ENCODE measurements at places on chromosomes 5 and 9.

- DNase-seq = no peak
Measured at GRCh38 chr5:145324767-145325479, 510.2 kb downstream of the PRELID2 start.

GRCh38 chr5:1782385-1783215 lies 17.0 kb downstream of the MRPL36 start:
- no peak for DNase-seq

DNA sequence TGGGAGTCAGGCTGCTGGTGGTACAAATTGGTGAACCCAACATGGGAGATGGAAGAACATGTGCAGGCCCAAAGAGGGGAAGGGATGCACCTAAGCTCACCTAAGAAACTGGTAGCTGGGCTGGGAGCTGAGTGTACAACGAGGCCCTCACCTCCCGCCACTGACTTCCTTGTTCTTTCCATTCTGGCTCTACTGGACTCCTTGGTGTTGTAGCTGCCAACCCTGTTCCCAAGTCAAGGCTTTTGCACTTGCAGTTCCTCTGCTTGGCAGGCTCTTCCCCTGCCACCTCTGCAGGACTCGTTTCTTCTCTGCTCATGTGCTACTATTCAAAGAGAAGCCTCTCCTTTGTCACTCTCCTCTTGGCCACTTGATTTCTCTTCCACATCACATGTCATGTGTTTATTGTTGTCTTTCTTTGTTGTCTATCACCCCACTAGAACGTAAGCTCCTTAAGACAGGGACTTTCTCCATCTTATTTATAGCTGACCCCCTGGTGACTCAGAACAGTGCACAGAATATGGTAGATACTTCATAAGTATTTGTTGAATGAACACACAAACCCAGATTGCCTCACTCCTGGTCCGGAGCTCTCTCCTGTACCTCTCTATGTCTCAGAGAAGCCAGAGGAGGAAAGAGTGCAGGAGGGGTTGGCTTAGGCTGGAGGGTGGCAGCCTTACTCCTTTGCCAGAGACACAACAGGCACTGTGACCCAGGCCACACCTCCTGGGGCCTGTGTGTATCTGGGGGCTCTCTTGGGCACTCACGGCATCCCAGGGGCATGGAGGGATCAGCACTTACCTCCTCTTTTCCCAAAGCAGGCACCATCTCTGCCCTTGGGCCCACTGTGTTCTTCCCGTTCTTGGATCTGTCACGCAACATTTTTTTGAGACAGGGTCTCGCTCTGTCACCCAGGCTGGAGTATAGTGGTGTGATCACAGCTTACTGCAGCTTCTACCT lies 5.2 kb upstream of the SPINK4 start:
- DNase-seq = no peak

DNA sequence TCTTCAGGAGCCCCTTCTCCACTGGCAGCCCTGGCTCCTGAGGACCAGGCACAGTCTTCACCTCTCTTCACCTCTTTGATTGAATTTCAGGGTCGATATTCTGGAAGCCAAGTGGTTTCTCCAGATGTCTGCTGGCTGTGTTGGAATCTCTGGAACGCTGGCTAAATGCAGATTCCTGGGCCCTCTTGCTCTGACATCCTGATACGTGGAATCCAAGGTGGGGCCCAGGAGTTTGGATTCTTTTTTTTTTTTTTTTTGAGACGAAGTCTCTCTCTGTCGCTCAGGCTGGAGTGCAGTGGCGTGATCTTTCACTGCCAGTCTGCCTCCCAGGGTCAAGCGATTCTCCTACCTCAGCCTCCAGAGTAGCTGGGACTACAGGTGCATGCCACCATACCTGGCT lies 26.8 kb upstream of the IER5L start:
- no peak for DNase-seq

DNA sequence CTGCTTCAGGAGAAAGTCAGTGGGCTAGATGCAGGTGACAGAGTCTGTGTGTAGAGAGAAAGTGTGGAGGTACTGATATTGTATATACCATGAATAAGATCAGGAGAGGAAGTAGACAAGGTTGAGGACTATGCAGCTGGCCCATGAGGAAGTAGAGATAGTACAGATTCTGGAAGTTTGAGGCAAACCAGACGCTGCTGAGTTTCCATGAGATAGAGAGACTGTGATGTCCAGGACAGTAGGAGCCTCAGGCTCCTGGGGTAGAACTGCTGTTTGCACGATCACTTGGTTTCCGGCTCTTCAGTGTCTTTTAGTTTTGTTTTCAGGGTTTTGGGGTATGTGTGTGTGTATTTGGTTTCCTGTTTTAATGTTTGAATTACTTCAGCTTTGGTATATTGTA lies 13.6 kb downstream of the OTULINL start:
- DNase-seq = peak; percentile 10

DNA sequence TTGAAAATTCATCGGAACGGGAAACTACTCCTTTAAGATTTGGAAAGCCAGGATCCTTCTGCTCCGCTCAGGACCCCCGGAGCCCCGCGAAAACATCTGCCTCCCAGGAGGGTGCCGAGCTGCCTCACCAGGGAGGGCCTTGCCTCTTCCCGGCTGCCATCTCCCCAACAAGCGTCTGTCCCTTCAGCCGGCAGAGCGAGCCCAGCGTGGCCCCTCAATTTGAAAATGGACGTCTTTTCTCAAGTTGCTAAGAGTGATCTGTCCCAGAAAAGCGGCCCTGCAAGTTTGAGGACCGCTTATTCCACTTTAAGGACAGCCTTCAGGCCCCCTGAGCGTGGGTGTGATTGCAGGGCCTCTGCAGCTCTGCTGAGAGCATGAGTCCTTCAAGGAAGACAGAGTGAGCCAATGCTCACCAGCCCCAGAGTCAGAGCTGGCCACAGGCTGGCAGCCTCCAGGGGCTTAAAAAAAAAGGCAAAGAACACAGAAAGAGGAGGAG lies 101.3 kb downstream of the PHF2 start:
- no peak for DNase-seq

GRCh38 chr5:73242735-73243134 lies 69.7 kb downstream of the TMEM174 start:
- no peak for DNase-seq

GRCh38 chr9:116009420-116009819 lies 144.2 kb upstream of the PAPPA start:
- no peak for DNase-seq

- no peak for DNase-seq
Measured at GRCh38 chr9:129555512-129556215, 65.2 kb downstream of the C9orf50 start.

DNA sequence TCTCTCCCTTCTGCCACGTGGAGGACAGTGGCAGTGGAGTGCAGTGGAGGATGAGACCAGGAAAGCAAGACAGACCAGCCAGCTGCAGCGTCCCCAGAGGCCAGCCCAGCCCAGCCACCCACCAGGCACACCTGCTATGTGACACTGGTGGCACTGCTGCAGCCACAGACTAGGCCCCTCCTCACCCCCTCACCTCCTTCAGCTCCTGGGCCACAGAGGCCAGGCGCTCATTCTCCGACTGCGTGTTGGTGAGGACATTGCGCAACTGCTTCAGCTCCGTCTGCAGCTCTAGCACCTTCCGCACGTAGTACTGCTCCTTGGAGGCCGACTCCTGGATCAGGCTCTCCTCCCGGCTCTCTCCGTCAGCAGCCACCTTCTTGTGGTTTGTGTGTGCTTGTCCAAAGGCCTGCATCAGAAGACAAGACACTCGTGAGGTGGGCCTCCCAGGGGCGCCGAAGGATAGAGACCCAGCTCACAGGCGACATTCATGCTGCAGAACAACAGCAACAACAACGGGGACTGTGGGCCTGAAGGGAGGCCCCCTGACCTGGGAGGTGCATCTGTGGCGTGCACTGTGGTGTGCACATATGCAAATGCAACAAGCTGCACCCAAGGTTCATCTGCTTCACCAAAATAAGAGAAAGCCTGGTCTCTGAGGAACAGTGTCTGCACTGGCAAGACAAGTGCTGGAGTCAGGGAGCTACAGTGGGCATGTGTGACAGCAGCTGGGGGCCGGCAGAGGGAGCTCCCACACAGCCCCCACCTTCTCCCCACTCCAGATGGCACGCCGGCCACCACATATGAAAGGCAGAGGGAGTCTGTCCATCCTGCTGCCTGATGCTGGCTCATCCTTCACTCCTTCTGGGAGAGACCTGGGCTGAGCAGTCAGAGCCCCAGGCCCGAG lies 35.5 kb downstream of the BICD2 start:
- no peak for DNase-seq

DNA sequence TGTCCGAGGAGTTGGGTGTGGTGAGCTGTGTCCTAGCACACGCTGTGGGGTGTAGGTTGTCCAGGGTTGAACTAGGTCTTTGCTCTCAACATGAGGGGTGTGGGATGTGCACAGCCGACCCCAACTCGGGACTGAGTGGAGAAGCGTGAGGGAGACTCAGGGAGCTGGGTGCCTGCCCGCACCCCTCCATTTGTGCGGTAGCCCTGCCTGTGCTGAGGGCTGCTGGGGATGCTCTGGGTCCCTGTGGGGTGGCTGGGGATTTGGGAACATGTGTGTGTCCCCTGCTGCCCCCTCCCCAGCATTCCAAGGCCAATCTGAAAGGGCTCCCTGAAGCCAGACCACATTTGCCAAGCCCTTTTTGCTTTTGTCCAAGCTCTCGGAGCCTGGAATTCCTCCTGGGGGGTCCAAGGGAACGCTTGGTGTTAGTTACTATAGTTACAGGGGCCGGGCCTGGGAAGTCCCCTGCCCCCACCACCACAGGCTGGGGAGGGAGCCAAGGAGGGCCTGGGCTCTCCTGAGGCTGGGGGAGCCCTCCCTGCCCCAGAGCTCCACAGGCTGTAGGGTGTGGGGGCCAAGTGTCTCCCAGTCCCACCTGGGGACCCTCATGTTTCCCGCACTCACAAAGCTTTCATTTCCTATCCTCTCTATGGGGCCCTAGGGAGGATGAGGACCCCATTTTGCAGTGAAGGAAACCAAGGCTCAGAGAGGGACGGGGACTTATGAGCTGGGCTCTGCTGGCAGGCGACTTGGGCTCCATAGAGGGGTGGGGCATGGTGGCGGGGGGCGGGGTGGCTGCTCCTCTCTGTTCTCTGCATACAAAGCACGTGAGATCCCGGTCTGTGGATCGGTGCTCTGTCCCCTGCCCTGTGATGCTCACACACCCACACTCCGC lies 1.1 kb downstream of the CRB2 start:
- DNase-seq = no peak

- DNase-seq = no peak
Measured at GRCh38 chr5:172616730-172617129, 24.3 kb upstream of the NEURL1B start.

- no peak for DNase-seq
Measured at GRCh38 chr5:89988129-89988810, 421.3 kb downstream of the CETN3 start.

DNA sequence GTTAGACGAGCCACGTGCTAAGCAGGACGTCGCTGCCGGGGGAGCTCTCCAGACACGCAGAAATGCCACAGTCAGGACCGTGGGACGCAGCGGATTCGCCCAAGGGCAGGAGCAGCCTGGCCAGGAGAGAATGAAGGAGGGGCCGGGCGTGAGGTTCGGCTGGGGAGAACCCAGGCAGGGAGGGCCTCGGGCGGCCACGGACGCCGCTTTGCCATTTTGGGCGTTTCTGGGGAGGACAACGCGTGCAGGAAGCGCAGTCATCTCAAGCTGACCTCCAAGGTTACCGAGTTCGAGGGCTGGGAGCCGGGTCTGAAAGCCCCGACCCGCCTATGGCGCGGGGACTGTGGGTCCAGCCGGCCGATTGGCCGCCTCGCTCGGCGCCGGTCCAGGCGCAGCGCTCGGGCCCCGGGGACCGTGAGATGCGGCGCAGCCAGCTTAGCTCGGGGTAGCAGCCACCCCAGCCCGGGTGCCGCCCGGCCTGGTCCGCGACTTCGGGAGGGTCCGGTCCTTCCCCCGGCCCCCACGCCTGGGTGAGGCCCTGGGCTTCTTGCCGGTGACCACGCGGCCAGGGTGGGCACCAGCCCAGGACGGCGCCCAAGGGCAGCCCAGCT lies 760 bp upstream of the MAN1B1 start:
- peak; percentile 18 for DNase-seq

DNA sequence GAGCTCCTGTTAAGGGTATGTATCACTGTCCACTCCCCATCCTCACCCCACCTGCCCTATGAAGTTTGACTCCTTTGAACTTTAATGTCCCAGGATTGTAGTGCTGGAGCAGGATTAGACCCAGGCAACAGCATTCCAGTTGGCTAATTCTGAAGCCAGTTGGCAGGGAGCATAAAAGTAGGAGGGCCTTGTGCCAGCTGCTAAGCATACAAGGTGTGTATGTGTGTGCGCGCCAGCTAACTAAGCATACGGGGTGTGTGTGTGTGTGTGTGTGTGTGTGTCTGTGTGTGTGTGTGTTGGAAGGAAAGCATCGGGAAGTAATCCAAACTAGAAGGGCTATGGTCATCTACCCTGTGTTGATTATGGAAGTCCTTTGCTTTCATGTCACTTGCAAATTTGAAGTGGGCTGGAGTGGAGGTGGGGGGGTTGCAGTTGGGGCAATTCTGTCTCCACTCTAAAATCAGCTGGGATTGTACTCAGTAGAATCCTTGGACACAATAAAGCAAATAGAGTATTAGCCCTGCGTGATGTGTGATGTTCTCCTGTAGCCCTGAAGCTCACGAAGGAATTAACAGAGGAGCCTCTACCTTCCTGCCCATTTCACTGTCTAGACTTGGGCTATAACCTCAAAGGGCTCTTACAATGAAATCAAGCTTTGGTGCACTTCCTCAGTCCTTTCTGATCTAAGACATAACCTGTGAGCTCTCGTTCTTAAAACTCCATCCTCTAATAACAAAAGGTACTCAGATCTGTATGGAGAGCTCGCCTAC lies 26.9 kb downstream of the HMGCR start:
- no peak for DNase-seq

- DNase-seq = no peak
Measured at GRCh38 chr9:96858018-96858573, 3.8 kb upstream of the ZNF782 start.

- no peak for DNase-seq
Measured at GRCh38 chr5:111509119-111509518, 3.2 kb downstream of the STARD4 start.

- DNase-seq = no peak
Measured at GRCh38 chr5:74850030-74850429, 16.2 kb downstream of the FAM169A start.

DNA sequence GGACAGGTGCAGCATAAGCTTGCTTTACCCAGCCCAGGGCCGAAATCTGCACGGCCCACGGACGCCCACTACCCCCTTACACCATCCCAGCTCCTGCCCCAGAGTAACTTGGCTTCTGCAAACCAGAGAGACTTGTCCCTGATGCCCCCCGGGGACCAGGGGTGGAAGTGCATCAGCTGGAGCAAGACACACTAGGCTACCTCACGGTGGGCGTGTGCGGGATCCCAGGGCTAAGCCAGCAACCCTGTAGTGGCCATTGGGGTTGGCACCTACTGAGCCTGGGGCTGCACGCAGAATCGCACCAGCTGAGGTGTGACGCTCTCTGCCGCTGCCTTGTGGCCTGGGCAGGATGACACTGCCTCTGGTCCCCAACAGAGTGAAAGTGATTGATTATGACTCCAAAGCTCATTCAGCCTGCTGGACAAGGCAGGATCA lies 6.1 kb upstream of the ZNF79 start:
- no peak for DNase-seq
